ENCODE measurements at places on chromosomes 3 and 15. TPM values are rescaled to one million over a fixed set of nuclear protein-coding genes. Genes with fewer than 3 reads are reported as not detected.

Gene UMPS
- total RNA-seq, result 59.9 TPM

Gene DLEC1
- total RNA-seq, result 0.78 TPM

Gene GMNC
- total RNA-seq, result 0.62 TPM

Gene PLA2G4F
- not detected for total RNA-seq

Gene SMAD6
- total RNA-seq, result 1.9 TPM

Gene AGBL1
- 0.47 TPM for total RNA-seq

Gene RPL4
- 2,913 TPM for total RNA-seq

Gene CCR3
- total RNA-seq, result not detected

Gene CEMIP
- total RNA-seq, result 4.4 TPM

Gene GOLGA8S
- not detected for total RNA-seq

Gene B3GALNT1
- total RNA-seq, result 133 TPM

Gene SPATA12
- total RNA-seq, result not detected

Gene RARRES1
- total RNA-seq, result 1.4 TPM

Gene C3orf22
- not detected for total RNA-seq

Gene ONECUT1
- not detected for total RNA-seq

Gene UCN2
- not detected for total RNA-seq

Gene CIDEC
- total RNA-seq, result not detected

Gene RASGRP1
- total RNA-seq, result 20.4 TPM

Gene RYR3
- 15.4 TPM for total RNA-seq

Gene CD276
- total RNA-seq, result 24.5 TPM

Gene TMEM40
- not detected for total RNA-seq

Gene BNC1
- total RNA-seq, result 0.16 TPM

Gene RFT1
- 8.6 TPM for total RNA-seq

Gene IQSEC1
- 14.3 TPM for total RNA-seq

Gene SEMA7A
- 51.5 TPM for total RNA-seq

Gene COLQ
- total RNA-seq, result 3.0 TPM

Gene ZMYND10
- total RNA-seq, result 2.5 TPM

Gene LSM3
- total RNA-seq, result 11.1 TPM

Gene RPS17
- total RNA-seq, result 1,719 TPM

Gene SPINT1
- 5.1 TPM for total RNA-seq

Gene KLHL6
- total RNA-seq, result 1.1 TPM

Gene PRR20G
- not detected for total RNA-seq

Data from occipital lobe (tissue), 3 donors.